ENCODE measurements at places on chromosomes 7 and 10.

GRCh38 chr7:149081914-149082313 is 8.6 kb downstream of the ZNF786 start:
- DNase-seq = no peak

- DNase-seq = peak; percentile 59
Measured at GRCh38 chr7:116511552-116512519, 12.3 kb downstream of the CAV2 start.

DNA sequence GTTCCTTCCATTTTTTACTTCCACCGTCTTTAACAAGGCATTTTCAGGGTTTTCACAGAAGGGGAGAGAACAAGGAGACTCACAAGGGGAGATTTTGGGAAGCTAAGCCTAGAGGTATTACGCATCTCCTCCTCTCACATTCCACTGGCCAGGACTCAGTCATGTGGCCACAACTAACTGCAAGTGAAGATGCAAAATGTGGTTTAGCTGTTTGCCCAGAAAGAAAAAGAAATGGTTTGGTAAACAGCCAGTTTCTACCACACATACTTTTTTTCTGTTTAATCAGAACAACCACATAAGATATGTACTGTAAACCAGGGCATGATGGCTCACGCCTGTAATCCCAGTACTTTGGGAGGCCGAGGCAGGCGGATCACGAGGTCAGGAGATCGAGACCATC is 21.4 kb upstream of the HELLS start:
- DNase-seq = no peak

DNA sequence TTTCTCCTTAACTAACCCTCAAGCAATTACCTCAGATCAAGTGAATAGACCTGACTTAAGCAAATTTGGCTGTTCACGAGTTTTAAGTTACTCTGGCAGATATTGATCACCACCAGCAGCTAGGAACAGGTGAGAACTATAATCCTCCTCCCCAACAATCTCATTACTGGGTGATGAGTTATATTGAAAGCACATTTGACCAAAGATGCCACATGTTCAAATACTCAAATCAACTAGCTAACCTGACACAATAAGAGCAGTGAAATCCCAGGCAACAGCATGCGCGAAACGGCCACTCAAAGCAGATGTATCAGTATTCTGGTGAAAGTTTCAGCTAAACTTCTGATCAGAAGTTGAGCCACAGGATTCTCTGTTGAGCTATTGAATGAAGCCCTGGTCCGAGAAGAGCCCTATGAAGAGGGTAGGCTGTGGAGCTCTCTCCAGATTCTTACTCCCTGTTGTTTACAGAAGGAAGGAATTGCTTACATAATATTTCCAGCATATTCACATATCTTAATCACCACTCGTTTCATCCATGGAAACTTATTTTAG is 52.6 kb downstream of the CAV1 start:
- DNase-seq = no peak

DNA sequence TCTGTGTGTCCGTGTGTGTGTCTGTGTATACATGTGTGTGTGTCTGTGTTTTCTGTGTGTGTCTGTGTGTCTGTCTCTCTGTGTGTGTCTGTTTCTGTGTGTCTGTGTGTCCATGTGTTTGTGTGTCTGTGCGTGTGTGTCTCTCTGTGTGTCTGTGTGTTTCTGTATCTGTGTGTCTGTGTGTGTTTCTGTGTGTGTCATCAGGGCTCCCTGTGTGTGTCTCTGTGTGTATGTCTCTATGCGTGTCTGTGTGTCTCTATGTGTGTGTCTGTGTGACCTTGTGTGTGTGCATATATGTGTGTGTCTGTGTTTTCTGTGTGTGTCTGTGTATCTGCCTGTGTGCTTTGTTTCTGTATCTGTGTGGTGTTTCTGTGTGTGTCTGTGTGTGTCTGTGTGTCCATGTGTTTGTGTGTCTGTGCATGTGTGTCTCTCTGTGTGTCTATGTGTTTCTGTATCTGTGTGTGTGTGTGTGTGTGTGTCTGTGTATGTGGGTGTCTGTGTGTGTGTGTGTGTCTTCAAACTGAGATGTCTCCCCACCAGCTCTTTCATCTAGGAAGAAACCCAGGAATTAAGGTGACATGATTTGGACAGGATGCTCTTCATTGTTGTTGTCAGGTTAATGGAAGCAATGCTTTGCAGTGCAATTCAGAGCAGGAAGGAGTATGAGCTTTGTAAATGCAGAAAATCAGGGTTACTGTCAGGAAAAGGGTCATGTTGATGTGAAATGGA is 20.7 kb upstream of the PPIF start:
- no peak for DNase-seq

GRCh38 chr10:112294169-112294568 is 11.0 kb downstream of the TECTB start:
- no peak for DNase-seq

DNA sequence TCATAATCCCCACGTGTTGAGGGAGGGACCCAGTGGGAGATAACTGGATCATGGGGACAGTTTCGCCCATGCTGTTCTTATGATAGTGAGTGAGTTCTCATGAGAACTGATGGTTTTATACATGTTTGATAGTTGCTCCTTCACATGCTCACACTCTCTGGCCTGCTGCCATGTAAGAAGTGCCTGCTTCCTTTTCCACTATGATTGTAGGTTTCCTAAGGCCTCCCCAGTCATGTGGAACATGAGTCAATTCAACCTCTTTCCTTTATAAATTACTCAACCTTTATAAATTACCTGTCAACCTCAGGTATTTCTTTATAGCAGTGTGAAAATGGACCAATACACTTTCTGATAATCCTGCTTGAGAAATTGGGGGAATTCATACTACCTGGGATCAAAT is 80.2 kb downstream of the ZNF37A start:
- DNase-seq = no peak

DNA sequence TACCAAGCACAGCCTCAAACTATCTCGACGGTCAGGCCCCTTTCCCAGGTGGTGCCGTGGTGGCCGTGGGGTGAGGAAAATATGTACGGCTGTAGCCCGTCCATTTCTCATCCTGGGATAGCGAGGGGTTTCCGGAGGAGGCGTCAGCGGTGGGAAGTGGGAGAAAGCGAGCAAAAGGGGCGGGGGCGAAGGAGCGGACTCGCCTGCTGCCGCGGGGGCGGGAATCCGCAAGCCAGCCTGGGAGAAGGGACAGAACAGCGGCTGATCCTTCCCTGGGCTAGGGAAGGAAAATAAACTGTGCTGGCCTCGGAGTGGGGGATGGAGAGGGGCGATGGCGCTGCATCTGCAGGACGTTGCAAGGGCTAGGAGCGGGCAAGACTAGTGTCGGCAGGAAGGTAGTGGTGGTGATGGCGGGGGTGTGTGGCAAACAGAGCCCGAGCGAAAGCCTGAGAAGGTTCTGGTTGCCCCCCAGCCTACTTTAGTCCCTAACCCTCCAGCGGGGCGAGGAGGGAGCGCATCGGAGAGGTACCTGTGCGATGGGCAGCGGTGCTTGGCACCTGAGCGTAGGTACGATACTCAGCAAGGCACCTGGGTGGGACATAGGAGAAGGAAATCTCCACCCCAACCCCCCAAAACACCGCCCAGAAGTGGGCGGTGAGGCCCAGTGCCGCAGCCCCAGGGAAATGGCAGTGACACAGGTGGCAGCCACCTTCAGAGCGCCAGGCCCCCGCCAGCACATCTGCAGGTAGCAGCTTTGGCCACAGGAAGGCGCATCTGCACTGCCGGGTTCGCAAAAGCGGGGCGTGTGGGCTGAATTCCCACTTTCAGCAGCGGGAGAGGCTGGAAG is 49.9 kb upstream of the STEAP1B start:
- DNase-seq = no peak

- peak; percentile 69 for DNase-seq
Measured at GRCh38 chr7:29609162-29610037, 45.8 kb downstream of the PRR15 start.

DNA sequence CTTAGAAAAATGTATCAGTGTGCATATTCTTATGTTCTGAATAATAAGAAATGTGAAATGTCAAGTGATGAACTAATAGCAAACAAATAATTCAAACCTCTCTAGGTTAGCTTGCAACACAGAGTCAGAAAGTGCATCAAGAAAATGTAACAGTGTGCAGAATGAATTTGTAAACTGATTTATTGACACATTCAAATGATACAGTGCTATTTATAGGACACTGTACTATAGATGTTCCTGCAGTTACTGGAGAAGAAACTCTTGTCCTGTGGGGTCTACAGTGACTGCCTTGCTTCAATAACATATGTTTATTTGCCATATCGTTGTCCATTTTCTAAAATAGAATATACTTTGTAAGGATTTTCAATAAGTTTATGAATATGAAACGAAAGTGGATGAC is 639.0 kb downstream of the CNTNAP2 start:
- no peak for DNase-seq

DNA sequence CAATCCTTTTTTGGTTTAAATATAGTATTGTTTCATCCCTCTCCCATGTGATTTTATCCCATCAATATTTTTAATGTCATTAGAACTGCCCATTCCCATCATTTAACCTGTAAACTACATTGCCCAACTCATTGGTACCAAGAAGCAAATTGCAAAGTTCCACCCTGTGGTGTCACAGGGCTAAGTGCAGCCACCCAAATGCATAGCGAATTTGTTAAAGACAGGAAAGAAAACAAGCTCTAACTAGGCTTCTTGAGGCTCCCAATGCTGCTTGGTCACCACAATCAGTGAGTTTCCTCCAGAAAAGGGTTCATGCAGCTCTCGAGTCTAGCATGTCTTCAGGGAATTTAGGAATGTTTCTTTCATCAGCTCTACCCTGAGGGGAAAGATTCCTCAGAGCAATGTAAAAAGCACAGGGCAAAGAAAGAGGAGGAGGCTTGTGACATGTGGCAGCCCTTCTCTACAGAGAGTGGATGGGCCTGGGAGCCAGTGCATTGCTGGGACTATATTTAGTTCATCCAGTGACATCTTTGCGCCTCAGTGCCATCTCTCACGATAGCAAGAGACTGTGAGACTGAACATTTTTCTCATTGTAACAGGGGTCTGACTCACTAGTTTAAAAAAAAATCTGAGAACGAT is 58.1 kb downstream of the CAV1 start:
- no peak for DNase-seq

DNA sequence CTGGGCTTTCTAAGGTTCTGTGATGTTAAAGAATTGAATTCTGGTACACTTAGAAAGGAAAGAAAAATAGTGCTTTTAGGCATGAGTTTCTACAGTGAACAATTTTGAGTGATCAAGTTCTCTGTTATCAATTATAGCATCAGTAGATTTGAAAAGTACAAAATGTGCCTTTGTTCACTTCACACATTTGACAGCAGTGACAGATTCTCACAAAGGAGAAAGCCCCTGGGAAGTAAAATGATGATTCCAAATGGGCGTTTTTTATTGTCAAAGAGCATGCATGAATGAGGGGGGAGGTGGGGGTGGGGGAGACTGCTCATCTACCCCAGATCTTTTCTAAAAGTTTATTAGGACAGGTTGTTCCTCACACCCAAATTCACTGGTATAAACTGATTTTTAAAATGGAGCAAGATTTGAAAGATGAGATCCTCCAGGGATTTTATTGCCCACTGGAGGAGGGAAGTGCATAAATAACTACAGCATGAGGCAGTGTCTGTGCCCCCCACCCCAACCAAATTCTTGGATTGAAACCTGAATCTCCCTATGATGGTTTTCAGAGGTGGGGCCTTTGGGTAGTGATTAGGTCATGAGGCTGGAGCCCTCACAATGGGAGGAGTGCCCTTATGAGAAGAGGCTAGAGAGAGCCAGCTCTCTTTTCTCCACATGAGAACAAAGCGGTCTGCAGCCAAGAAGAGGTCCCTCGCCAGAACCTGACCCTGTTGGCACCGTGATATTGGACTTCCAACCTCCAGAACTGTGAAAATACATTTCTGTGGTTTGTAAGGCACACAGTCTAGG is 79.5 kb downstream of the AOAH start:
- DNase-seq = no peak

GRCh38 chr7:19116121-19117090 is 1.0 kb downstream of the TWIST1 start:
- DNase-seq = peak; percentile 17

DNA sequence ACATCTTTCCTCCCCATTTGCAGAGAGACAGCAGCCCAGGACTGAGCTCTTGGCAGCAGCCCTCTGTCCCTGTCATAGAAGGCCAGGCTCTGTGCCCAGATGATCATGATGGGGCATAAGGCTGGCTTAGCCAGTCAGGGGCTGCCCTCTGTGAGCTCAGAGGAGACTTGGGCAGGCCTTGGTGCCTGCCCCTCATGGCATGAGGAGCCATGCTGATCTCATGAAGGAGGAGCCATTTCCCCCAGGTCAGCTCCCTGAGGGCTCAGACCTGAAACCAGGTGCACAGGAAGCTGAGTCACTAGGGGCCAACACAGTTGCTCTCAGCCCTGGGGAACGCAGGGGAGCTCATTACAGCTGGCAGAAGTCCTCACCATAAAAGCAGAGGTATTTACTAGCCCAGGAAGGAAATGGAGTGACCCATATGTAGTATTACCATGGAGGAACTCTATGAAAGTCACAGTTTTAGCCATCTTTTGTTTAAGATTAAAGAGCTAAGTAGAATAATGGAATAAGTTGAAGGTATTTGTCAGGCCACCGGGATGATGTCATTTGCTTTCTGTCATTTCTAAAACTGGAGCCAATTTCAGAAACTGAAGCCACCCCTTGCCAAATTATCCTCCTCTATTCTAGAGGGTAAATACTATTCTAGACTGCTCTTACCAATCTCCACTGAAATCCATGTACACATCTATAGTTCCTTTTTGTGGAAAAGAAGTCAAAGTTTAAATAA is 362.4 kb upstream of the ZNF32 start:
- DNase-seq = no peak

GRCh38 chr10:127527891-127528290 is 21.2 kb upstream of the NPS start:
- DNase-seq = no peak

DNA sequence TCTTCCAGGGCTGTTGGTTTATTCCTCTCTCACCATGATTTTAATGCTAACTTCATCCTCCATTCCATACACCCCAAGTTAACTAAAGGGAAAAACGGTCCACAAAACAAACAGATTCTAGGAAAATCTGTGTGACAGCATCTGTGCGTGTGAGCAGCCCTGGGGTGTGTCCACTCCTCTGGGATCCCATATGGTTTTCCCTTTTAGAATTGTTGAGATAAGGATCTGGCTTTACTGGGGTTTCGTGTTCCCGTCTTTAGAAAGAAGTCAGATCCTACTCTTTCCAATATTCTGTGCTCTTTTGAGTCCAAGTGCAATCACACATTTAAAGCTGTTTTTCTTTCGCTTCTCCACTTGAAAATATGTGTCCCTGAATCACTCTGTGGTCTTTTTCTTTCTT is 257.1 kb downstream of the KLF6 start:
- DNase-seq = no peak
